ENCODE measurements at places on chromosomes 6 and 20. TPM values are rescaled to one million over a fixed set of nuclear protein-coding genes. Genes with fewer than 3 reads are reported as not detected.

DYNLT2 gene
- 1.5 TPM for total RNA-seq

ENPP5 gene
- 1.2 TPM for total RNA-seq

SNRNP48 gene
- total RNA-seq: 9.4 TPM

WFDC2 gene
- not detected for total RNA-seq

ZNF341 gene
- 2.9 TPM for total RNA-seq

GRCh38 chr6:148577687-148578488, 168.9 kb upstream of the UST start:
- peak; percentile 85 for DNase-seq

GRCh38 chr20:10705801-10706459, 32.1 kb upstream of the JAG1 start:
- no peak for DNase-seq

GRCh38 chr6:25004357-25004756, 68.6 kb upstream of the RIPOR2 start:
- no peak for DNase-seq

C6orf163 gene
- total RNA-seq: 2.5 TPM

DNA sequence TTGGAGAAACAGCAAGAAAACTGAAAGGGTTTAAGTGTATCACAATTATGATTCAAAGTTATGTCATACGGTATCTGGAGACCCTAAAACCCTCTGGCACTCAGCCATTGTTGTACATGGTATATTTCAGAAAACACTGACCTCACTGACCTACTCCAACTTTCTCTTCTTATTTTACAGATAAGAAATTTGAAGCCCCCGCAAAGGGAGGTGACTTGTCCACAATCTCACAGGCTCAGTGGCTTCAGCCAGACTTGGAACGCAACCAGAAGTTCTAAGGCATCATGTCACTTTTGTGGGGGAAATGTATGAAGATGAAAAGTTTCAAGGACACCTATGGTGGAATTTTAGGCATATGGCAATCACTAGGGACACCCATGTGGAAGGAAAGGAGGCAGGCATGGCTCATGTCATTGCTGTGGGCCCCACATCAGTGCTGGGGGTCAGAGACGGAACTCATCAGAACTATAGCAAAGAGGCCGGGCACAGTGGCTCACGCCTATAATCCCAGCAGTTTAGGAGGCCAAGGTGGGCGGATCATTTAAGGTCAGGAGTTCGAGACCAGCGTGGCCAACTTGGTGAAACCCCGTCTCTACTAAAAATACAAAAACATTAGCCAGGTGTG, 5.2 kb upstream of the TRIB3 start:
- no peak for DNase-seq

Measured in esophagus muscularis mucosa (tissue), 4 donors.